ENCODE measurements at places on chromosomes 4 and X.

GRCh38 chr4:126899331-126899801, 733.4 kb upstream of the INTU start:
- DNase-seq = peak; percentile 95

DNA sequence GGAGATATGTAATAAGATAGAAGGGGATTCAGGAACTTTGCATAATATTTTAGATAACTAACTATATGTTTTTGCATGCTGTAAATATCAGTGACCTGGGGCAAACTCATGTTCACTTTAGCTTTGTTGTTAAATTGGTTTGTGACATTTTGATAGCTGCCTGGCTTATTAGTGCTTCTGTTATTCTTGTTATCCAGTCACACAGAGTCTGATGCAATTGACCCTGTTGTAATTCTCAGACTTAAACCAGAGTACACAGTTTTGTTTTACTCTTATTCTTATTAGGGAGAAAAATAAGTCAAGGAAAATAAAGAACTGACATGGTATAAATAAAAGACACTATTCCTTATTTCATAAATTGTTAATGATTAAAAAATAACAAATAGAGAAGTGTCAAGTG, 516.7 kb upstream of the SLIT2 start:
- peak; percentile 40 for DNase-seq

DNA sequence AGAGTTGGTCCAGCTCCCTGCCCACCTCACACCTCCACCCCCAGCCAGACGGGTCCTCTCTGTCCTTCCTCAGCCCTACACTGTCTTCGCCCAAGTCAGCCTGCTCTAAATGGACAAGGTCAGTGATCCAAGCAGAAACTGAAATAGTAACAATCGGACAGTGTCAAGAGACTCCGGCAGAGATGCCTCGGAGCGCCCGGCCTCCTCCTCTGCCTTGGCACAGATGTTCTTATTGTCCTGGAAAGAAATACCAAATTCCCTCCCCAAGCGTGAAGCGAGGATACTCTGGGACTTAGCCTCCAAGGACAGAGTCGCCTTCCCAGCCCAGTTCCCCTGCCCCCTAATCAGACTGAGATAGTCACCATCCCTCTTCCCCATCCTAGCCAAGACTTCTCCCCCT, 28.5 kb downstream of the UTP14A start:
- DNase-seq = no peak

DNA sequence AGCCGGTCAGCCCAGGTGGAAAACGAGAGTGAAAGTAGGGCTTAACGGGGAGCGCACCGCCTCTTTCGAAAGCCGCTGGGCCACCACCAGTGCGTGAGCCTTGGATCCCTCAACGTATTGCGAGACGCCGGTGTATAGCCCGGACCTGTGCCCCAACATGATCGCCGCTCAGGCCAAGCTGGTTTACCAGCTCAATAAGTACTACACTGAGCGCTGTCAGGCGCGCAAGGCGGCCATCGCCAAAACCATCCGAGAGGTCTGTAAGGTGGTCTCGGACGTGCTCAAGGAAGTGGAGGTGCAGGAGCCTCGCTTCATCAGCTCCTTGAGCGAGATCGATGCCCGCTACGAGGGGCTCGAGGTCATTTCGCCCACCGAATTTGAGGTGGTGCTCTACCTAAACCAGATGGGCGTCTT, 929 bp downstream of the MAB21L2 start:
- no peak for DNase-seq

- DNase-seq = no peak
Observed at GRCh38 chr4:153439831-153440230, 26.3 kb upstream of the TMEM131L start.

DNA sequence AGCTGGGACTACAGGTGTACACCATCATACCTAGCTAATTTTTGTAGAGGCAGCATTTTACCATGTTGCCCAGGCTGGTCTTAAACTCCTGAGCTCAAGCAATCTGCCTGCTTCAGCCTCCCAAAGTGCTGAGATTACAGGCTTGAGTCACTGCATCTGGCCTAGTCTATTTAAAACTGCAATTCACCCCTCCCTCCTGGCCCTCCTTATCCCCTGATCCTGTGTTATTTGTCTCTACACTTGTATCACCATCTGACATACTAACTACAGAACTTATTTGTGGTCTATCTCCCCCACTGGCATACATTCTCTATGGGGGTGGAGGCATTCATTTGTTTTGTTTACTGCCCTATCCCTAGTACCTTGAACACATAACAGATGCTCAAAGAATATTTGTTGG, 23.7 kb downstream of the CC2D2A start:
- no peak for DNase-seq

GRCh38 chrX:133859336-133859735, 126.1 kb downstream of the GPC3 start:
- no peak for DNase-seq

Data from AG10803 (cell line).